ENCODE measurements at places on chromosomes 12 and 14. TPM values are rescaled to one million over a fixed set of nuclear protein-coding genes. Genes with fewer than 3 reads are reported as not detected.

GRCh38 chr12:12673296-12673695, 22.7 kb downstream of the GPR19 start:
- DNase-seq: no peak

GRCh38 chr12:38282886-38283285, 33.7 kb upstream of the ALG10B start:
- no peak for DNase-seq

- no peak for DNase-seq
These were observed 22.8 kb upstream of the RASSF3 start for GRCh38 chr12:64587447-64587846.

GRCh38 chr12:84276215-84276614, 636.4 kb downstream of the SLC6A15 start:
- DNase-seq: no peak

DNA sequence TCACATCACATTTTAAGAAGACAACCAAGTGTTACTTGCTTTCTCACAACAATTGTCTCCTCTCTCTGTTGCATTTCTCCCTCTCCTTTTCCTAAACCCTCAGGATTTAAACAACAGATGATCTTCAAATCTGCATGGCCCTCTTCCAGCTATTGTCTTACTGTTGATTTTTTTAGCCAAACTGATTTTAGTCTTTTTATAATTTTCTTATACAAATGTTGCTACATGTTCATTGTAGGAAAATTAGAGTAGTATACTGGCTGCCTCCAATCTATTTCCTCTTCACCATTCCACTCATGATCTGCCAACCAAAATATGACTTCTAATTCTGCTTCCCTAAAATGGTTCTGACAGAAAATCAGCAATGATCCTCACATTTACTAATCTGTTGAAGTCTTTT, 1.4 kb upstream of the KERA start:
- no peak for DNase-seq

- DNase-seq: peak; percentile 28
These were observed 139.3 kb downstream of the SSPN start for GRCh38 chr12:26334621-26335124.

GRCh38 chr14:79510659-79511058, 700.6 kb downstream of the DIO2 start:
- DNase-seq: no peak

GRCh38 chr14:90255871-90256270, 482 bp upstream of the PSMC1 start:
- DNase-seq: no peak

DNA sequence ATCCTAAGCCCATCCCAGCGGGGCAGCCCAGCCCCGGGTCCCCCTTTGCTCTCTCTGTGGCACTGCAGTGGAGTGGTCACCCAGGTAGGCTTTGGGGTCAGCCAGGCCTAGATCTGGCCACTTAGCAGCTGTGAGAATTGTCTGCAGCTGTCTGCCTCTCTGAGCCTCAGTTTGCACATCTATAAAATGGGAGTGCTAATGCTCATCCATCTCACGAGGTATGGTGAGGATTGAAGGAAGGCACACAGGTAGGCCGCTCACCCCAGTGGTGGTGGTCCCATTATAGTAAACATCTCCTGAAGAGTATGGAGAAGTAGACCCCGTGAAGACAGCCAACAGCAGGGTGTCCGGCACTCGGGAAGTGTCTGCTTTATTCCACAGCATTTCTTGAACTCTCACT, 9.2 kb downstream of the FOXN4 start:
- DNase-seq: no peak

GRCh38 chr12:107760207-107760808, 629 bp downstream of the PRDM4 start:
- peak; percentile 20 for DNase-seq

GRCh38 chr12:75476071-75476470, 4.5 kb upstream of the GLIPR1 start:
- no peak for DNase-seq

DNA sequence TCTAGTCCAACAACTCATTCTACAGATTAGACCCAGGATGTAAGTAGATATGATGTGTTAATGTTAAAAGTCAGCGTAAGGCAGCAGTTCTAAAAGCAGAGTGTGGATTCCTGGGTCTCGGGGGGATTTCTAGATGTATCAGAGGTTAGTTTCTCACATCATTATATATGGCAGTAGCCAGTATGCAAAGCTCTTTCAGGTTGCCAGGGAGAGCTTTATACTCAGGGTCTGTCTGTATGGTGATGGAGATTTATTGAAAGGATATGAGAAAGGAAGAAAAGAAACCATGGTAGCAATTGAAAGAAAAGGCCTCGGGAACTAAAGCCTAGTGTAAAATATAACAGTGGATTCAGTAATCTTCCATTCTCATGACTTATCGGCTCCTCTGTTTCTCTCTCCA, 26.2 kb upstream of the PAWR start:
- DNase-seq: no peak

DNA sequence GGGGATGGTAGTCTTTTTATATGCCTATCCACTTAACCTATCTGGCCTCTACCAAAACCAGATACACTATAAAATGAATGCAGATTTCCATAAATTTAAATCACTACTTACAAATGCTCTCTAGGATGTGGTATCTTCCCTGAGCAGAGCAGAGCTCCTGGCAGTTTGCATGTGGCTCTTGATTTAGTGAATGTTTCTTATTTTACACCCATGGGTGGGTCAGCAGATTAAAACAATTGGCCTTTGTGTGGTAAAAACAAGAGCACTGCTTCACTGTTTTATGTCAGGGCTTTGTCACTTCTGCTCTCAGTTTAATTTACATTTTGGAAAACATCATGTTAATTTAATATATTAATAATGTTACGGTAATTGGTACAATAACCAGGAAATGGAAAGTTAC, 5.5 kb downstream of the TAS2R19 start:
- no peak for DNase-seq

DNA sequence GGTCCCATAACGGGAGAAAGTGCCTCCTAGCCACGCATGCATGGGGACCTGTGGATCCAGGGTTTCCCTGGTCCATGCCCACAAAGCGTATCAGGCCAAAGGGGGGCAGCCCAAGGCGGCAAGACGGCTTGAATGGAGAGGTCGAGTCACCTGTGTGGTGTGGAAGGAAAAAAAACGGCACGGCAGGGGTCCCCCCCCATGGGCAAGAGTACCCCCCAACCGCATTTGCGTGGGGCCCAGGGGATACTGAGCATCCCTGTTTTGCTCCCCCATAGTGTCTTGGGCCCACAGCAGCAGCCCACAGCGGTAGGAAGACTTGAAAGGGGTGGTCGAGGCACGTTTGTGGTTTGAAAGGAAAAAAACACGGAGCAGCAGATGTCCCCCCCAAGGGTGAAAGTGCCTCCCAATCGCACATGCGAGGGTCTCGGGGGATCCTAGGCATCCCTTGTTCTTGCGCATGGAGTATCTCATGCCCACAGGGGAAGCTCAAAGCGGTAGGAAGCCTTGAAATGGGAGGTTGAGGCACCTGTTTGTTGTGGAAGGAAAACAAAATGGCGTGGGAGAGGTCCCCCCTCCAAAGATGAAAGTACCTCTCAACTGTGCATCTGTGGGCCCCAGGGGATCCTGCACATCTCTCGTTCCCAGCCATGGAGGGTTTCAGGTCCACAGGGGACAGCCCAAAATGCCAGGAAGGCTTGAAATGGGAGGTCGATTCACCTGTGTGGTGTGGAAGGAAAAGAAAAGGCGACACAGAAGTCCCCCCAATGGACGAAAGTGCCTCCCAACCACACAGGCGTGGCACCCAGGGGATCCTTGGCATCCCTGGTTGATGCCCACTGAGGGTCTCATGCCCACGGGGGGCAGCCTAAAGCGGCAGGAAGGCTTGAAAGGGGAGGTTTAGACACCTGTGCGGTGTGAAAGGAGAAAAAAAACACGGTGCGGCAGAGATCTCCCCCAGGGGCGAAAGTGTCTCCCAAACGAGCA, 577.5 kb downstream of the ALG10 start:
- no peak for DNase-seq

DNA sequence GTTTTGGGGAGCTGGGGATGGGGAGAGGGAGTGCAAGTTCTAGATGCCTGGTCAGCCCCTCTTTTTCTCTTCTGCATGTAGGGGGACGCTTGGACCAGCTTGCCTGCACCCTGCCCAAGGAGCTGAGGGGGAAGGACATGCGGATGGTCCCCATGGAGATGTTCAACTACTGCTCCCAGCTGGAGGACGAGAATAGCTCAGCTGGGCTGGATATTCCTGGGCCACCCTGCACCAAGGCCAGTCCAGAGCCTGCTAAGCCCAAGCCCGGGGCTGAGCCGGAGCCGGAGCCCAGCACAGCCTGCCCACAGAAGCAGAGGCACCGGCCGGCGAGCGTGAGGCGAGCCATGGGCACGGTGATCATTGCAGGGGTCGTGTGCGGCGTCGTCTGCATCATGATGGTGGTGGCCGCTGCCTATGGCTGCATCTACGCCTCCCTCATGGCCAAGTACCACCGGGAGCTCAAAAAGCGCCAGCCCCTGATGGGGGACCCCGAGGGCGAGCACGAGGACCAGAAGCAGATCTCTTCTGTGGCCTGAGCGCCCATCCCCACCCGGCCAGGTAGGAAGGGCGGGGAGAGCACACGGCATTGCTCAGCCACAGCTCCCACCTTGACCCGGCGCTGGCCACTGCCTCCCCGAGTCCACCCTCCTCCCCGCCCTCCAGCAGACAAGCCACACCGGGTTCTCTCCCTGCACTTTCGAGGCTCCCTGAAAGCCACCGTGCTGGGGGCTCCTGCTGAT, 14.0 kb downstream of the LRTM2 start:
- no peak for DNase-seq

GRCh38 chr14:74974364-74975058, 19.1 kb upstream of the PGF start:
- DNase-seq: no peak

GRCh38 chr14:45120096-45120495, 14.2 kb downstream of the FKBP3 start:
- DNase-seq: no peak

DNA sequence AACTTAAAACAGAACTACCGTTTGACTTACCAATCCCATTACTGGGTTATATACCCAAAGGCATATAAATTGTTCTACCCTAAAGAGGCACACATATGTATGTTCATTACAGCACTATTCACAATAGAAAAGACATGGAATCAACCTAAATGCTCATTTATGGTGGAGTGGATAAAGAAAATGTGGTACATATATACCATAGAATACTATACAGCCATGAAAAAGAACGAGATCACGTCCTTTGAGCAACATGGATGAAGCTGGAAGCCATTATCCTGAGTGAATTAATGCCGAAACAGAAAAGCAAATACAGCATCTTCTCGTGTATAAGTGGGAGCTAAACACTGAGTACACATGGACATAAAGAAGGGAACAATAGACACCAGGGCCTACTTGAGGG, 31.8 kb downstream of the TMEM229B start:
- DNase-seq: no peak

DNA sequence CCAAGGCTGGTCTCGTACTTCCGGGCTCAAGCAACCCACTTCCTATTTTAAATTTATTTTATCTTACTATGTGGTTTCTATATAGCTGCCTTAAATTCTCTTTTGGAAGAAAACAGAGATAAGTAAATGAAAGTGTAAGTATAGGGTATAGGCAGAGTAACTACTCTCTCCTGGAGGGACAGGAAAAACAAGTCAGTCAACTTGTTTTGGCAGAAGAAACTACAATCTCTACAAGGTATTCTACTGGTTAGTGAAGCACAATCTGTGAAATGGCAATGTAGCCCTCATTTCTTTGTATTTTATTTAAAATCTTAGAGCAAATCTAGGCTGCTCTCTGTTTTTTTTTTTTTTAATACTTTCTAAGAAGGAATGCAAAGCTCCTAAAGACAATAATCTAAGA, 55.4 kb downstream of the UBR7 start:
- no peak for DNase-seq

DNA sequence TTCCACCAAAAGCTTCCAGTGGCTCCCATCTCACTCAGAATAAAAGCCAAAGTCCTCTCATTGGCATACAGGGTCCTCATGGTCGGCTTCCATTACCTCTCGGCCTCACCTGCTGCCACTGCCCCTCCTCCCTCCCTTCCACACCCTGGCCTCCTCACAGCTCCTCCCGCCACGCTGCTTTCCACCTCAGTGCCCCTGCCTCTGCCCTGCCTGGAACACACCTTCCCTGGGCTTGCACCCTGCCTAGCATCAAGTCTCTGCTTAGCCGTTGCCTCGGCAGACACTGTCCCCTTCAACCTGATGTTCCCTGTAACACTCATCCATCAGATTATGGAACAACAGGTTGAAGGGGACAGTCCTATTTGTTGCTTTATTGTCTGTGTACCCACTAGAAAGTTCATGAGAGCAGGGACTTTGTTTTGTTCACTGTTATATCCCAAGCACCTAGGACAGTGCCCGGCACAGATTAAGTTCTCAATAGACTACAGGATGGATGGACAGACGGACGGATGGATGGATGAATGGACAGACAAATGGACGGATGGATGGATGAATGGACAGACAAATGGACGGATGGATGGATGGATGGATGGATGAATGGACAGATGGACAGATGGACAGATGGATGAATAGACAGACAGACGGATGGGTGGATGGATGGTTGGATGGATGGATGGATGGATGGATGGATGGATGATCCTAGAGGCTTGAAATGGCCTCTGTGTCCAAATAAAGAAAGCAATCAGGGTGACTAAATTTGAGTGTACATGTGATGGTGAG, 14.9 kb downstream of the FIGNL2 start:
- DNase-seq: no peak

- DNase-seq: no peak
These were observed 65.9 kb upstream of the FBRSL1 start for GRCh38 chr12:132423820-132424645.

- DNase-seq: no peak
These were observed 32.5 kb upstream of the MYRFL start for GRCh38 chr12:69792533-69792932.

- DNase-seq: no peak
These were observed 299.2 kb downstream of the RPS29 start for GRCh38 chr14:49287004-49287403.

- DNase-seq: no peak
These were observed 751 bp downstream of the PSMB5 start for GRCh38 chr14:23033801-23034497.

- DNase-seq: no peak
These were observed 119.8 kb upstream of the SLC38A4 start for GRCh38 chr12:46945591-46945990.

GRCh38 chr14:36667679-36668078, 6.0 kb downstream of the PAX9 start:
- no peak for DNase-seq

The RPAP3 gene
- total RNA-seq: 20.2 TPM

The BIN2 gene
- 9.8 TPM for total RNA-seq

The GALNT16 gene
- 4.1 TPM for total RNA-seq

The KRT73 gene
- not detected for total RNA-seq

The TAS2R9 gene
- not detected for total RNA-seq

The TBC1D30 gene
- 17.1 TPM for total RNA-seq

The LBHD2 gene
- 0.60 TPM for total RNA-seq

The C12orf75 gene
- 254 TPM for total RNA-seq

The DHRS2 gene
- total RNA-seq: 0.43 TPM

The SYT1 gene
- total RNA-seq: 6.5 TPM

The AMHR2 gene
- 0.60 TPM for total RNA-seq

The NGB gene
- not detected for total RNA-seq

The ITGB7 gene
- total RNA-seq: 5.8 TPM

The RPGRIP1 gene
- total RNA-seq: 0.49 TPM

The GTF2H3 gene
- total RNA-seq: 18.2 TPM

The TOGARAM1 gene
- 17.1 TPM for total RNA-seq

Measured in mucosa of gallbladder (tissue), 1 donor.